ENCODE measurements at places on chromosomes 3 and 15.

GRCh38 chr3:126433496-126434263 is 39.0 kb downstream of the CFAP100 start:
- no peak for DNase-seq

GRCh38 chr15:25668901-25669300 is 194.2 kb downstream of the ATP10A start:
- DNase-seq = no peak

DNA sequence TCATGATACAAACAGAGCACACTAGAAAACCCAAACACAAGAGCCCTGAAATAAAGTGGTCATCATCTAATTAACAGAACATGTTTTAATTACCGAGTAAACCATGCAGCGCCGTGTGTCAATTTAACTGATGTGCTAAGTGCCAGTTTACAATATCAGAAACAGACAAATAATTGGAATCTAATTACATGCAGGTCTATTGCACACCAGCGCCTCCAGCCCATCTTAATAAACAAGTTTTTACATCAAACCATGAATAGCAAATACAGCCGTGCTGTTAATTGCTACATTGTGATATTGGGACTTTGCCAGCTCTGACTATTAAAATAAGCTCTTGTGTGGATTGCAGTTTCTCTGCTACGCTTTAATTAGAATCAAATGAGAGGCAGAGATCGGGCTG is 510.2 kb upstream of the MDFIC2 start:
- DNase-seq = no peak

GRCh38 chr3:136931606-136932005 is 26.2 kb upstream of the IL20RB start:
- no peak for DNase-seq

DNA sequence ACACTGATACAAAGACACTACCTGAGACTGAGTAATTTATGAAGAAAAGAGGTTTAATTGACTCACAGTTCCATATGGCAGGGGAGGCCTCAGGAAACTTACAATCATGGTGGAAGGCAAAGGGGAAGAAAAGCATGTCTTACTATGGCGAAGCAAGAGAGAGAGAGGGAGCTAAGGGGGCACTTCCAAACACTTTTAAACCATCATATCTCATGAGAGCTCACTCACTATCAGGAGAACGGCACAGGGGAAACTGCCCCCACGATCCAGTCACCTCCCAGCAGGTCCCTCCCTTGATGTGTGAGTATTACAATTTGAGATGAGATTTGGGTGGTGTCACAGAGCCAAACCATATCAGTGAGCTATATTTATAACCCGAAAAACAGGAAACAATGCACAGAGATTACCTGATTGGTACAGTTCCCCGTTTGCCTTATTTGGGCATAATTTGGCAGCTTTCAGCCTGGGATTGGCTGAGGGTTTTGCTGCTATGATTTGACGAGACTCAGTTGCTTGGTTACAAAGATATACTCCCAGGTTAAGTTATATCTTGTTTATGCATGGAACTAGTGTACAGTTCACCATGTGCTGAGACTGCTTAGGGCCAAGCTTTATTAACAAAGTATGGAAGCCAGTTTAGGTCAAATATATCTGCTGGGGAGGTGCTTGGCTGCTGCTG is 184.2 kb downstream of the NR2F2 start:
- DNase-seq = no peak

DNA sequence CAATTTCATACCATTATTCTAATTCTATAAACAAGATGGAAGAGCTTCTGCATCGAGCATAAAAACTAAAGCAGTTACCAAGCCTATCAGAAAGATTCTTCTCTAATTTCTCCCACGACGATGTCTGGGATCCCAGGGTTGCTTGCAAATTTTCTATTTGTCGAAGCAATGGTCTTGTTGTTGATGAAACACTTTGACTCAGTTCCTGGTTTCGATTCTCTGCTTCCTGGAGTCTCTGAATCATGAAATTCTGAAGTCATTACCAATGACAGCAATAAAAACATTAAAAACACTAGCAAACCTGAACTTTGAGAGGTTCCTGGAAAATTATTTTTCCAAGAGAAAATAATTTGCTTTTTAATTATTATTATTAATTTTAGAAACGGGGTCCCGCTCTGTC is 18.7 kb downstream of the TMF1 start:
- DNase-seq = no peak

- no peak for DNase-seq
Measured at GRCh38 chr15:83164111-83164770, 43.4 kb downstream of the HDGFL3 start.

GRCh38 chr15:93268066-93268465 is 179.1 kb upstream of the RGMA start:
- DNase-seq = no peak

DNA sequence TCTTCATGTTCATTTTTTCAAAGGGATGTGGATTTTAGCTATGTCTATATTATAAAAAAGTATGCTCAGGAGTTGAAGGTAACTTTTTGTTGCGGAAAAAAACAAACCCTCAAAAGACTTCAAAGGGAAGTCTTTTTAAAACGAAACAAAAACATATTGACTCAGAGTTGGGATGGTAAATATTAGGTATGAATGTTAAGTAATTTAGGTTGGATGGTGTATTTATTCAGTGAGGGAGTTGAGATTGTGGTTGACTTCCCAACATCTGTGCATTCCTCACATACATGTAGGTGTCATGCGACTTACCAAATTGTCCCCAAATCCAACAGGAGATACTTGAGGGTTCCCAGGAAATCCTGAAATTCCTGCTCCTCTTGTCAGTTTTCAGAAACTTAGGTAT is 32.7 kb upstream of the PLSCR5 start:
- no peak for DNase-seq

Data from GM12864 (cell line).